ENCODE measurements at places on chromosomes 13 and 19. TPM values are rescaled to one million over a fixed set of nuclear protein-coding genes. Genes with fewer than 3 reads are reported as not detected.

SMIM44 gene
- not detected for total RNA-seq

GJB2 gene
- total RNA-seq: 0.27 TPM

TNFRSF19 gene
- 35.6 TPM for total RNA-seq

ZNF443 gene
- total RNA-seq: 2.0 TPM

CCDC8 gene
- 38.4 TPM for total RNA-seq

KCNK6 gene
- 2.7 TPM for total RNA-seq

KISS1R gene
- not detected for total RNA-seq

ICAM4 gene
- total RNA-seq: 0.42 TPM

DNA sequence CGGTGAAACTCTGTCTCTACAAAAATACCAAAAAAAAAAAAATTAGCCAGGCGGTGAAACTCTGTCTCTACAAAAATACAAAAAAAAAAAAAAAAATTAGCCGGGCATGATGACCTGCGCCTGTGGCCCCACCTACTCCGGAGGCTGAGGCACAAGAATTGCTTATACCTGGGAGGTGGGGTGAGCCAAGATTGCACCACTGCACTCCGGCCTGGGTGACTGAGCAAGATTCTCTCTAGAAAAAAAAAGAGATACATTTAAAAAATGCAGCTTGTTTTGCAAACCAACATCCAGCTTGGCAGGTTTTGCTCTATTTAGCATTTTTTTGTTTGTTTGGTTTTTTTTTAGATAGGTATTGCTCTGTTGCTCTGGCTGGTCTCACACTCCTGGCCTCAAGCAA is 6.7 kb upstream of the PGPEP1 start:
- DNase-seq: no peak

DNA sequence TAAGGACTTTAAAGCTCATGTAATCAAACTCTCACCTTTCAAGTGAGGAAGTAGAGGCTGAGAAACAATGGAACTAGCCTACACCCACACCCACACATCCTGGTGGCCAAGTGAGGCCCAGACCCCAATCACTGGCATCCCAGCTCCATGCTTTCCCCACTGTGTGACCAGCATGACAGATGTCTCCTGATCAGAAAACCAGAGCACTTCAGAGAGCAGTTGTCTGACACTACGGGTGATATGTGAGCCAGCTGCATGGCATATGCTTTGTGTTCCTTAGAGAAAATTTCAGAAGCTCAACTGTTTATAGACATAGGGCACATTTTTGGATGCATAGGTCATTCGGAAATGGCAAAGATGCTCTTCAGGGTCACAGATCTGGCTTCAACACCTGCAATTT is 315.2 kb downstream of the NDFIP2 start:
- no peak for DNase-seq

DNA sequence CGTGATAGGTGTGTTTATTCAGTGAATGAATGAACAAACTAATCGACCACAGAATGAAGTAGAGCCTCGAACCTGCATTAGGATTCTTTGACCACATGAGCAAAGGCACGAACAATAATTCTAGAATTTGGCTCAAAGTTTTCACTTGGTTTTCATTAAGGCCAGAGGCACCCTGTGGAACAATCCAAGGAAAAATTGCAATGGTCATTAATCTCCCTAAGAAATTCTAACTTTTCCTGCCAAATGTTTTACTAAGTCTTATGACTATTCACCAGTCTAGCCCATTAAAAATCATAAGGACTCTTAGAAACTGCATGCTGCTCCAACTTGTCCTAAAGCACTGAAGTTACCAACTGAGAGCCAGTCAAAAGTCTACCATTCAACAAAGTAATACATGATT is 271.7 kb downstream of the EFNB2 start:
- no peak for DNase-seq

DNA sequence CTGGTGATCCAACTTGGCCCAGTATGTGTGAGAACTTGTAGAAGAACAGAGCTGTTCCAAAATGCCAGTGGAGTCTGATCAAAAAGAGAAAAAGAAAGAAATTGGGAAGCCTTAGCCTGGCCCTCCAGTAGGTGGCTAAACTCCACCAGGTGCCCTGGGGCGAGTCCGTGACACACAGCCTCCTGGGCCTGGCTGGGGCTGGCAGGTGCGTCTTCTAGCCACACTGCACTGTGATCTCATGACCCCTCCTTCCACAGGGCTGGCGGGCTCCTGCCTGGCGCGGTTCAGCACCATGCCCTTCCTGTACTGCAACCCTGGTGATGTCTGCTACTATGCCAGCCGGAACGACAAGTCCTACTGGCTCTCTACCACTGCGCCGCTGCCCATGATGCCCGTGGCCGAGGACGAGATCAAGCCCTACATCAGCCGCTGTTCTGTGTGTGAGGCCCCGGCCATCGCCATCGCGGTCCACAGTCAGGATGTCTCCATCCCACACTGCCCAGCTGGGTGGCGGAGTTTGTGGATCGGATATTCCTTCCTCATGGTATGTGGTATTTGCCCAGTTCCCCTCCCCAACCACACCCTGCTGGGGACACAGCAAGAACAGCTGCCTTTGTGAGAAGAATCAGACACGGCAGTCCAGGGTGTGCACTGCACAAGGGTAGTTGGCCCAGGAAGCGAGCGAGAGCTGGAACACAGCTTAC is 53.7 kb downstream of the RAB20 start:
- no peak for DNase-seq

DNA sequence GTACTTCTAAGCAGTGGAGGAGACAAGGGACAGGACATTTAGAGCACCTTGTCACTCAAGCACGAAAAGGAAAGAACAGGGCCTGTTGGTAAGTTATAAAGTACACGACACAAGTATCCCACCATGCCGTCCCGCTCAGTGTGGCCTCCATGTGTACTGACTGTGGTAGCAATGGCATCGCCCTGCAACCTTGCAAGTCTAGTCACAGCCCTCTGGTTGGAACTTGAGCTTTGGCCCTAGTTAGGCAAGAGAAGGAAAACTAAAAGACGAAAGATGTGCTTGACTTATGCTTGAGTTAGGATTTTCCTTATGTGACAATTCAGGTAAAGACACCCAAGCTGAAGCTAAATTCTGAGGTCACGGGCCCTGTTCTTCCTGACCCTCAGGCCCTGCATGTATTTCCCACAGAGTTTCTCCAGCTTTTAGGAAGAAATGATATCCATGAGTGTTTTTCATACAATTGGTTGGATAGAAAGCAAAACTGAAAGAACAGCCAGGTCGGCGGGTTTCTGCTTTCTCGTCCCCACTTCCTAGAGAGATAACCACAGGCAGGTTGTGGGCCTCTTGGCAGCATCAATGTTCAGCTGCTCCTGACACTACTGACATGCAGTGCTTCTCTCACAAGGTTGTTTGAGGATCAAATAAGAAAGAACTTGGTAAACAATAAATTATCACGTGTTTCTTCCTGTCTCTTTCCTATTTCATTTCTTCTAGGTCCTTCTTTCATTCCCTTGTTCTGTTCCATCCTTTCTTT is 216.2 kb downstream of the IRS2 start:
- DNase-seq: no peak

- DNase-seq: no peak
Measured at GRCh38 chr13:47100214-47100853, 203.5 kb upstream of the HTR2A start.

DNA sequence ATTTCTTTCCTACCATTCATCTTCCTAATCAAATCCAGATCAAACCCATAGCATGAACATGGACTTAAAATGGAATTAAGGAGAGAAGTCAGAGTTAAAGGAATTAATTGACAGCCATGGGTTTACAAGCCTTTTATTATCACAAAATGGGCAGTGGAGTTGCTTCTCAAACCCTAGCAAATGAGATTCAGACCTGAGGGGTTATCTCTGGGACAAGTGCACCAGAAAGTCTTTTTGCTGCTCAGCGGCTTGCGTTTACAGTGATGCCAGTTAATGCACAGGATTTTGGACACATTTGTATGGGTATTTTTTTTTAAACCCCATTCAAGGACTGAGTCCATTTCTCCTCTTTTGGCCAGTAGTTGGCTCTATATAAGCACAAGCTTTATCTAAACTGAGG is 503.0 kb downstream of the EFNB2 start:
- no peak for DNase-seq

- peak; percentile 15 for DNase-seq
Measured at GRCh38 chr13:114111577-114111976, 20.8 kb downstream of the RASA3 start.

GRCh38 chr13:34046457-34046856 is 228.5 kb downstream of the RFC3 start:
- DNase-seq: no peak

DNA sequence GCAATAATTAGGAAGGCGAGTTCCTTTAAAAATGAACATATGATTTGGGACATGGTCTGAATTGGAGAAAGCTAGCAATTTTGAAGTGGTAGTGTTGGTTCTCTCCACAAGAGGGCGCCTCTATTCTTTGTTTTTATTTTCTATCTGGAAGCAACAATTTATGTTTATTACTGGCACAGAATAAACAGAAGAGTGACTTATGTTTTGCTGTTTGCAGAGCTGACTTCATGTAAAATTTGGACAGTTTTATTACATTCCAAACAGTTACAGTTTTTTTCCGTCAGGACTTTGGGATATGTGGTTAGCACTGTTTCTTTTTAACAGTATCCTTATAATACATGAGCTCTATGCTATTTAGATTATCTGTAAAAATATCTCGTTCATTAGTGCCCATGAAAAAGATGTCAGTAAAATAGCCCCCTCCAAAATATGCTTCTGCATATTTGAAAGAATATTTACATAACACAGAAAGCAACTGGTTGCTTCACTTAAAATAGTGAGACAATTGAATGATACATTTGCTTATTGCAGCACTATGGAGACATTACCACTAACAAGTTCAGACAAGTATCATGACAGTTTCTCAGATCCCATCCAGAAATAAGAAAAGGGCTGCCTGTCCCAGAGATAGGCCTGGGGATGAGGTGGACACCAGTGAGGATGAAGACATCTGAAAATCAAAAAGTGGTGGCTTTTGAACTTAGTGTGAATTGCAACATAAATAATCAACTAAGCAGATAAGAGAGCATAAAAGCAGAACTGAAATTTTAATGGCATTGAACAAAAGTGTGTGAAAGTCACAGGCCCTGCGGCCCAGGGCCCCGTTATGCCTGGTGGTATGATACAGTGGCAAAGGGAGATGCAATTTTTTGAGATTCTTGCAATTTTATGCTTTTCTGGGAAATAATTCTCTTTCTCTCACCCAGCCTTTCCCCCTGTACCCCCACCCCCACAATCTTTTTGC is 32.3 kb upstream of the FGF9 start:
- DNase-seq: no peak

GRCh38 chr13:35514061-35514477 is 37.6 kb upstream of the MAB21L1 start:
- DNase-seq: no peak

- DNase-seq: no peak
Measured at GRCh38 chr13:89455741-89456140, 1784.6 kb downstream of the SLITRK5 start.

DNA sequence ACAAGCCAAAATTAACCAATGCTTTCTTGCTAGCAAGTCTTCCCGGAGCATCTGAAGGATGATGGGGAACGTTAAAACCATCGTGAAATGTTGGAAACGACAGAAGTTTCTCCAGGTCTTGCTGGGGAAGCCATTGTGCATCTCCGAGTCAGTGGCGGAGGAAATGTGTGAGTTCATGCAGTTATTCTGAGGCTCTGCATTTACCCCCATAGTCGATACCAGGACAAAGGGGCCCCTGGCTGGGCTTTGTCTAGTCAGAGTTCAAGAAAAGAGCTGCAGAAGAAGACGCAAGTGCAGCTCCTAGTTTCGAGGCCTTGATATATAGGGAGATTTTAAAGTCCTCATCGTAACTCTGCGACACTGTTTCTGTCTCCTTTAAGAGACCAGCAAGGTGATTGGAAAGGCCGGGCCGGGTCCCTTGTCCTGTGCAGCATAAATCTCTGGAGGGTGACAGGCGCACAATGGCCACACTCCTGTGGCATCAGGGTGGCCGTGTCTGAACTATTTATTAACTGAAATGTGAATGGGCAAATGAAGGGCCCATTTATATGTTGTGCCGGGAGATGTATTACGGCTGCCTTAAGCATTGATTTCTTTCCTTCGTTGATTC is 172.0 kb downstream of the TEX29 start:
- no peak for DNase-seq

DNA sequence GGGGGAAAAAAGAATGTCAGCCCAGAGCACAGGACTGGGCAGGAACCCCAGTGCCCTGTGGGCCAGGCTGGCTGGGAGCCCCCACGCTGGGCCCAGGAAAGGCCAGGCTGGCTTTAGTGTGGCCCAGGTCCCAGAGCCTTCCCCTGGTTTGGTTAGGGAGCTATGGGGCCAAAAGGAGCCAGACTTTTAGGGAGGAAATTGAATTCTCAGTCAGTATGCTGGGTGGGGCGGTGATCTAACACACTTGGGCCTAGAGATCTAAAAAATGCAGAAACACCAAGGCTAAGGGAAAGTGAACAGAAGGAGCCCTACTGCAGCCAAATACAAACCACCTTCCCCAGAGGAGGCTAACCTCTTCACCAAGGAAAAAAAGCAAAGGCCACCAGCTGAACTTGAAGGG is 137.5 kb downstream of the CRYL1 start:
- DNase-seq: no peak

- no peak for DNase-seq
Measured at GRCh38 chr19:41427647-41428480, 690 bp upstream of the B3GNT8 start.

GRCh38 chr19:4266253-4267000 is 12.6 kb upstream of the SHD start:
- DNase-seq: no peak

DNA sequence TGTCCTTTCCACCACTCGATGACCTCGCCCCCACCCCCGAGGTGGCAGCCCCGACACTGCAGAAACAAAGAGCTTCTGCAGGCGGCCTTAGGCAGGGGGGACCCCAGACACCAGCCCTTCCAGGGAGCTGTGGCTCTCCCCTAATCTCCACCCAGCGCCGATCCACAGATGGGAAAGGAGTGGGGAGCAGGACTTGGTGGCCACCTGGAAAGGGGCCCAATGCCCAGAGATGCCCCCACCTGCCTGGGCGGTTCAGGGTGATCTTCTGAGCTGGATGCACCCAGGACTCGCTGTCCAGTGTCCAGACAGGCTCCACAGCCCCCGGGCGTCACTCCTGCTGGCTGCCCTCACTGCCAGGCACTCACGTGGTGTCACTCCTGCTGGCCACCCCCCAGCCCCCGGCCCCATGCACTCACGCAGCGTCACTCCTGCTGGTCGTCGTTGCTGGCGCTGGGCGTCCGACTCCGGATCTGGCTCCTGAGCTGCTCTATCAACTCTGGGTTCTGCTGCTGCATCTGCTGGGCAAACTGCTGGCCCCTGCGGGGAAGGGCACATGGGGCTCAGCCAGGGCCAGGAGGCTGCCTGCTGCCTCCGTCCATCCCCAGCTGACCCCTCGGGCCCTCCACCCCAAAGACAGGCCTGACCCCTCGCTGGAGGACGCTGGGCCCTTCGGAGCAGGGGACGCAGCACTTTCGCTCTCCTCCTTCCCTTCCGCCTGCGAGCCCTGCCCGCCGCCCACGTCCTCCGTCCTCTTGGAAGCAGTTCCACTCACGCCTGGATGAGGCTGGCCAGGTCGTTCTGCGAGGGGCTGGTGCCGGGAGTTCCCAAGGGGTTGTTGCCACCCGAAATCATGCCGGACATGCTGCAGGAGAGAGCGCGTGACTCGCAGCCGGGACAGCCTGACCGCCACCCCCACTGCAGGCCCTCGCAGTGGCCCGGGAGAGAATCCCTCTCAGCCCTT is 17.4 kb upstream of the SLC39A3 start:
- DNase-seq: no peak

Measured in left cardiac atrium (tissue), 4 donors.